ENCODE measurements at places on chromosomes 6 and 20. TPM values are rescaled to one million over a fixed set of nuclear protein-coding genes. Genes with fewer than 3 reads are reported as not detected.

SIM1 gene
- total RNA-seq = 2.0 TPM

SLA2 gene
- total RNA-seq = 1.6 TPM

DNA sequence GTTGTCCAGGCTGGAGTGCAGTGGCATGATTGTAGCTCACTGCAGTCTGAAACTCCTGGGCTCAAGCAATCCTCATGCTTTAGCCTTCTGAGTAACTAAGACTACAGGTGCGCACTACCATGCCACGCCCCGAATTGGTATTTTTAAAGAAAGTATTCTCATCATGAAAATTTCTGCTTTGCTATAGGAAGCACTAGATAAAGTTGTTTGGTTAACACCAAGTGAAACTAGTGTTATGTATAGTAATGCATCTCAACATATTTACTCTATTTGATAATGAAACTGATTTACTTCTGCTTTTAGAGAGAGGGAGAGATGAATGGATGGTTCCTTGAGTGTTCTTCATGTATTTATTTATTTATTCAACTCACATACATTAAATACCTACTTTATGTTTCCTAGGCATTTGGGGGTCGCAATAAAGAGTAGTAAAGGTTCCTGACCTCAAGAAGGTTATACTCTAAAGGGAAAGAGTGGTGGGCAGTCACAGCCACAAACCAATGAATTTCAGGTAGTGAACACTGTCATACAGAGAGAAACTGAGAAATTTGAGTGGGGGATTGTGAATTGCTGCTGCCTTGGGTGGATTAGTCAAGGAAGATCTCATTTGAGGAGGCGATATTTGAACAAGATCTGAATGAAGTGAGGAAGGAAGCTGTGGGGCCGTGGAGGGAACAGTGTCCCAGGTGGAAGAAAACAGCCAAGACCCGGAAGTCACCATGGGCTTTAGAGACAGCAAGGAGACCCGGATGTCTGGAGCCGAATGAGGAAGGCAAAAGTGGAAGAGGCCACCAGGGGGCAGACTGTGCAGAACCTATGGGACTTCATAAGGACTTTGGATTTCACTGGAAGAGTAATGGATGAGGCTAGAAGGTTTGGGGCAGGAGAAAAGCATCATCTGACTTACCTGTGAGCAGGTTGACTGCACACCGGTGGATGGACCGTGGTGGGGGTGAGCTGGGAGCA, 185.6 kb downstream of the TSHZ2 start:
- H3K4me1 ChIP-seq = no peaks in the 10 kb centered on the region
- no peaks in the 10 kb centered on the region for H3K27me3 ChIP-seq
- H3K27ac ChIP-seq = no peak overlapping the region
- no peak for DNase-seq
- no peak overlapping the region for H3K4me3 ChIP-seq

GRCh38 chr6:28606424-28607391, 81.0 kb downstream of the GPX5 start:
- no peak overlapping the region for H3K27ac ChIP-seq
- DNase-seq = no peak
- no peaks in the 10 kb centered on the region for H3K36me3 ChIP-seq

DNA sequence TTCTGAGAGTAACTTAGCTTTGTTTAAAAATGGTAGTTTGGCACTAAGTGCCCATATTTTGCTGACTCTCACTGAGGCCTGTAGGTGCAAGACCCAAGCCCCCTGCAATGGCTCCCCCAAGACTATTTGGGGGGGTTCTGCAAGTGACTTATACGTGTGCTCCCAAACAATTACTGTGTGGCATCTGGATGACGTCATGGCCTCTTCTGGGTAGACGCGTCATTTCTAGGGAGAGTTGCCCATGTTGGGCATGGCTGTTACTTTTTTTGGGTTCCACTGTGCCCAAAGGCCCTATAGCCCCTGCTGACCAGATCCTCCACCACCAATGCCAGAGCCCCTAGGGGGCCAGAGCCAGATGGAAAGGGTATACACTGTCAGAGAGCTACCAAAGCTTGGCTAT, 110.3 kb upstream of the MYLIP start:
- H3K27me3 ChIP-seq = no peaks in the 10 kb centered on the region
- DNase-seq = no peak
- no peaks in the 10 kb centered on the region for H3K36me3 ChIP-seq
